ENCODE measurements at places on chromosomes 4 and X.

DNA sequence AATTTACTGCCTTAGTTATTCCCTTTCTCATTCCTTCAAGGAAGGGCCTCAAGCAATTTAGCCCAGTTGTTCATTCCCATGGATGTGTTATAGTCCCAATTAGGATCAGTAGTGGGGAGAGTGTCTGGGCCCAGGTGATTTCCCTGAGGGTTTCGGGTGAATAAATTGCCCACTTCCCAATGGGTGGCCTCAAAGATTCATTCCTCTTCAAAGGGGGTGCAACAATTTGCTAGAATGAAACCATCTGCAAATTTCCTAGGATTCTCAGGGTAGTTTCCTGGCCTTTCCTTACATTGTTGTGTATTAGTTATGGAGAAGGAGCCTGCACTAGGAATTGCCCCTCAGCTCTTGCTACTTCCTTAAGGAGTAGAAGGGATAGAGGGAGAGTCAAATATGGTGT is 6.3 kb upstream of the AREG start:
- no peak for DNase-seq

DNA sequence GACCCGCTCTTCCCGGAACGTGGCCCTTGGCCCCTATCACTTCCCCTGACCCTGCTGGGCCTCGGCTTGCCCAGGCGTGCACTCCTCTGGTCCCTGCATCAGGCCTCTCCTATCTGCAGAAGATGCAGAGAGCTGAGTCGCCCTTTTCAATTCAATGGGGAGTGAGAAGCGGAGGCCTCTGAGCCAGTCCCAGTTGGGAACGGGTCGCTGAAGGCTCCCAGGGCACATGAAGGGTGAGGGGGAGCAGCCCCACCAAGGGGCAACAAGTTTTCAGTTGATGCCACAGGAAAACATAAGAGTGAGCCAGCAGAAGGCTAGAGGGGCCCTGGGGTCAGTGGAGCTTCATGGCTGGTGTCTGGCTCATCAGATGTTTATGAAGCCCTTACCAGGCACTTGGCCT is 17.1 kb downstream of the PSAPL1 start:
- DNase-seq: no peak

DNA sequence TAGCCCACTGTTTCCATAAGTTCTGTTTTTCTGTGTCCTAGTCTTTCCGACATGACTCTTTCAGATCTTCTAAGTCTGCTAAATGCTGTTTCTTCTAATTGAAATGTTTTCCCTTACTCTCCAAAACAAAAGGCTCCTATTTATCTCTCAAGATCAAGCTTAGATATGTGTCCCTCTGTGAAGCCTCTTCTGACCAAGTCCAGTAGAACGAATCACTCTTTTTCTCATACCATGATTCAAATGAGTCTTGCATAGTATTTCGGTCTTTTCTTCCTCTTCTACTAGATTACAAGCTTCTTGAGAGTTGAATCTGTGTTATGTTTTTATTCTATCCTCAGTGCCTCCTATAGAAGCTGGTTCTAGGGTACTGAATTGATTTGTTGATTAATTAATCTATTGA is 45.3 kb upstream of the PRDM8 start:
- no peak for DNase-seq

DNA sequence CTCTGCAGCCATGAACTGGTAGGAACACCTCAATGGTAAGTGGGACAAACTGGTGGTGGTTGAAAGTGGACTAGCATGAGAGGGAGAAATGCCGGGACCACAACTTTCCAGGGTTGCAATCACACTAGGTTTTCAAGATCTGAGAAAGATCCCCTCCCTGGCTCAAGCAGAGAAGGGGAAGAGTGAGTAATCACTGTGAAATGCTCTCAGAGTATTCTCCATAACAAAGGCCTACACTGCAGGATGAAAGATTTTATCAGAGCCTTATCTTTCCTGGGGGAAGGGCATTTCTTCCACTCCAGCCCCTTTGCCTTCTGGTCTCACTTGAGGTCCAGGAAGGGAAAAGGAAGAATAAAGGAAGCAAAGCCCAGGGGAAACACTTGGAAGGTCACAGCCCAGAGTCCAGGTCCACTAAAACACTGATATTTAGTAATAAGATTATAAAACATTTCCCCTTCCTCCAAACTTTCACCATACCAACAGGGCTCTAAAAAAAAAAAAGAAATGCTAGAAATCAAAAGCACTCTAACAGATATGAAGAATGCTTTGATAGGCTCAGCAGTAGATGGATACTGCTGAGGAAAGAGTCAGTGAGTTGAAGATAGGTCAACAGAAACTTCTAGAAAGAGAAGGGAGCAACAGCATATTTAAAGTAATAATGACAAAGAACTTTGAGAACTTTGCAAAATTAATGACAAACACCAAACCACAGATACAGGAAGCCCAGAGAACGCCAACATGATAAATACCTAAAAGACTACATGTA is 95.9 kb downstream of the WDFY3 start:
- DNase-seq: no peak

- no peak for DNase-seq
These were observed 24.3 kb downstream of the PSAPL1 start for GRCh38 chr4:7410446-7410845.

DNA sequence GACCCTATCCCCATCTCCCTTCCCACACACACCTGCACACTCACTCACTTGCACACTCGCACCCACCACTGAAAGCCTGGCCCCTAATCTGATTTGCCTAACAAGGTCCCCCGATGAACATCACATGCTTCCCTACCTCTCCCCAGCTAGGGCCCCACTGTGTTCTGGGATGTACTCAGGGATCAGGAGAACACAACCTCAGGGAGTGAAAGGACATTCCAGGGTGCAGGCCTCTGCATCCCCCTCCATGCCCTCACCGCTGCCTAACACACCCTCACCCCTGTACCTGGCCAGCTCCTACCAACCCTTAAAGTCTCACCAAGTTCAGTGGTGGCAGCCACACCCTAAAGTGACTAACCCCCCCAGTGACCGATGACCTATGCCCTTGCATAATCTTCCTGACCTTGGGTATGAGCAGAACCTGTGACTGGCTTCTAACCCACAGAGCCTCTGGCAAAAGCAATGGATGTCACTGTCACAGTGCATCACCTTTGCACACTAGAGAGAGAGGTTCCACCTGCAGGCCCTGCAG is 2.4 kb upstream of the AFAP1 start:
- DNase-seq: no peak

All from hypothalamus (tissue), 51 donors.